ENCODE measurements at places on chromosomes 6 and 20. TPM values are rescaled to one million over a fixed set of nuclear protein-coding genes. Genes with fewer than 3 reads are reported as not detected.

Gene TNXB
- total RNA-seq = 37.5 TPM

GRCh38 chr6:34484899-34485298, 19.0 kb downstream of the PACSIN1 start:
- H3K36me3 ChIP-seq = no peaks in the 10 kb centered on the region
- no peak for DNase-seq
- H3K4me3 ChIP-seq = no peak overlapping the region

Gene OLIG3
- total RNA-seq = not detected

- no peaks in the 10 kb centered on the region for H3K4me1 ChIP-seq
- DNase-seq = no peak
- no peak overlapping the region for H3K27ac ChIP-seq
- no peaks in the 10 kb centered on the region for H3K27me3 ChIP-seq
These were observed 108.6 kb upstream of the VGLL2 start for GRCh38 chr6:117156741-117157140.

- H3K27me3 ChIP-seq = no peaks in the 10 kb centered on the region
- H3K27ac ChIP-seq = no peak overlapping the region
- H3K4me1 ChIP-seq = no peaks in the 10 kb centered on the region
- no peak overlapping the region for H3K4me3 ChIP-seq
- DNase-seq = no peak
These were observed 40.5 kb upstream of the PRIM2 start for GRCh38 chr6:57276946-57277345.

- H3K27ac ChIP-seq = no peak overlapping the region
- H3K4me3 ChIP-seq = no peak overlapping the region
- DNase-seq = no peak
- H3K4me1 ChIP-seq = peaks cover 14% of the 10 kb centered on the region
These were observed 55.0 kb downstream of the CDKAL1 start for GRCh38 chr6:20589266-20589665.

Gene IYD
- not detected for total RNA-seq

- H3K27ac ChIP-seq = no peak overlapping the region
- no peak overlapping the region for H3K4me3 ChIP-seq
- peaks cover 35% of the 10 kb centered on the region for H3K36me3 ChIP-seq
- no peak for DNase-seq
- no peaks in the 10 kb centered on the region for H3K27me3 ChIP-seq
These were observed 28.8 kb downstream of the RIOK1 start for GRCh38 chr6:7418238-7418905.

DNA sequence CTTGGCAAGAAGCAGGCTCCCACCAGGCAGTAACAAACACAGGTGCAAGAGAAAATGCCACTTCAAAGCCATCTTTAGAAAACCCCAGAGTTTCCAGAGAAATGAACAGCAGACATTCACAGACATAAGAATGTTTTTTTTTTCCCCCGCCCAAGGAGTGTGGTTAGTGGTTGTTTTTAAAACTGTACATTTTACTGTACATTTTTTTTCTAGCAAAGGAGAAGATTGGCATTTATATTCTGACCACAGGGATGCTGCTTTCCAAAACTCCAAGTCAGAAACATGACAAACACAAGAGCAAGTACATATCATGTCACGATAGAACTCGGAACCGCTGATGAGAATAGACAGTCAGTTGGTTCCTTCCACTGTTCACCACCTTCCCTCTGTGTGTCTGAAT, 197.9 kb downstream of the LRFN2 start:
- peaks cover 32% of the 10 kb centered on the region for H3K4me1 ChIP-seq
- no peak overlapping the region for H3K4me3 ChIP-seq
- DNase-seq = no peak
- no peaks in the 10 kb centered on the region for H3K27me3 ChIP-seq

DNA sequence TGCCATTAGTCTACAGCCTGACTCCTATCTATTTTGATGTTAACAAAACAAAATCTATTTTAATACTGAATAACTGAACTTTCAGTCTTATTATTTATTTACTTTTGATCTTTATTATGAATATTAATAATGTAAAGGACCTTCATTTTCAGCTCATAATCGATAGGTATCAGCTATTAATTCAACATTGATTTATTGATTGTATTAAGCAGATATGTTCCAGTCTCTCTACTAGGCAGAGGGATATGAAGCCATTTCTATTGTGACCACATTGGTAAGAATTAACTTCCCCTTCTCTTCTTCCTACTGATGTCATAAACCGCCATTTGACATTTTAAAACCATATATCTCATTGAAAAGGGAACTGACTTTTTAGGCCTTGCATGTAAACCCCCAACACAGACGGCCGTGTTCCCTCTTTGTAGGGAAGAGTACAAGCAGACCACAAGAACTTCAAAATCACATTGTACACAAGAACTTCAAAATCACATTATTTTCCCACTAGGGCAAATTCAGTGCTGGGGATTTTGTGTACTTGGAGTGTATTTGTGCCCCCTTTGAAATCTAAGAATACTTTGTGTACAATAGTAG, 69.5 kb upstream of the FABP7 start:
- H3K27me3 ChIP-seq = no peaks in the 10 kb centered on the region
- no peak for DNase-seq
- H3K36me3 ChIP-seq = no peaks in the 10 kb centered on the region
- no peak overlapping the region for H3K4me3 ChIP-seq

DNA sequence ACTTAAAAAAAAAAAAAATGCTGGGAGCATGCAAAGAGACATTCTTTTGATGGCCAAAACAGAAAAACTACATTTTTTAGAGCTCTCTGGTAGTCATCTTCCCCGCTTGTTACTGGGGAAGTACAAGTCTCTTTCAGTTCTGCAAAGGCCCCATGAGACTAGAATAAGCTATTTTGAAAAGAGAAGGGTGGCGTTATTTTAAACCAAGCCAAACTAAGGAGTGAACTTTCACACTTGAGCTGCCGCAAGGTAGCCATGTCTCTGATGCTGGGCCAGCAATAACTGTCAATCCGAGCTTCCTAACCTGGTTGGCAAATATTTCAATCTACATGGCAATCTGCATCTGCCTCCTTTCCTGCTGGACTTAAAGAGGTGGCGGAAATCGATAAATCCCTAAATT, 96.7 kb downstream of the L3MBTL3 start:
- no peak for DNase-seq
- H3K36me3 ChIP-seq = no peaks in the 10 kb centered on the region
- no peak overlapping the region for H3K27ac ChIP-seq
- H3K4me3 ChIP-seq = no peak overlapping the region
- no peaks in the 10 kb centered on the region for H3K4me1 ChIP-seq

- H3K27me3 ChIP-seq = no peaks in the 10 kb centered on the region
- no peak overlapping the region for H3K27ac ChIP-seq
- H3K4me1 ChIP-seq = no peaks in the 10 kb centered on the region
- H3K4me3 ChIP-seq = no peak overlapping the region
- H3K36me3 ChIP-seq = no peaks in the 10 kb centered on the region
These were observed 24.1 kb downstream of the FASTKD5 start for GRCh38 chr20:3135507-3136070.

Gene PPP1R3G
- 3.0 TPM for total RNA-seq

- no peaks in the 10 kb centered on the region for H3K27me3 ChIP-seq
- no peak for DNase-seq
- H3K4me1 ChIP-seq = no peaks in the 10 kb centered on the region
- H3K4me3 ChIP-seq = no peak overlapping the region
- no peaks in the 10 kb centered on the region for H3K36me3 ChIP-seq
These were observed 77.6 kb downstream of the SCML4 start for GRCh38 chr6:107746461-107747030.

GRCh38 chr20:49987015-49987867, 4.5 kb downstream of the SNAI1 start:
- H3K4me3 ChIP-seq = no peak overlapping the region
- H3K27ac ChIP-seq = no peak overlapping the region
- no peak for DNase-seq
- peaks cover 3% of the 10 kb centered on the region for H3K27me3 ChIP-seq

DNA sequence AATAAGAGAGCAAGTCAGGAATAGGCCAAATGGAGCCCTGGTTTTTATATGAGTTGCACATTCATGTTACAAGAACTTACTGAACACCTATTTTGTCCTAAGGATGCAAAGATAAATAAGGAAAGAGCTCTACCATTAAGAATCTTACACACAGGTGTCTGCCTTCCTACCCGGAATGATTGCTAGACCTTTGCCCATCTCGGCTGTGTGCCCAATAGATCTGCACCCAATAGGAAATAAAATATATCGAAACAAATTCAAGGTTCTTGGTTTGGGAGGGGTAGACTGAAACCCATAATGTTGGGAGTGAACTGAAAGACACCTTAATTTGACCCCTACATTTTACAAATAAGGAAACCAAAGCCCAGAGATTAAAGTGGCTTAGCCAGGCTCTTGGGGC, 48.9 kb downstream of the EDN1 start:
- no peak overlapping the region for H3K4me3 ChIP-seq
- H3K27me3 ChIP-seq = no peaks in the 10 kb centered on the region
- no peak for DNase-seq
- no peaks in the 10 kb centered on the region for H3K4me1 ChIP-seq
- no peak overlapping the region for H3K27ac ChIP-seq
- H3K36me3 ChIP-seq = no peaks in the 10 kb centered on the region

Gene RIMS4
- not detected for total RNA-seq

Gene LRRC1
- total RNA-seq = 23.2 TPM

DNA sequence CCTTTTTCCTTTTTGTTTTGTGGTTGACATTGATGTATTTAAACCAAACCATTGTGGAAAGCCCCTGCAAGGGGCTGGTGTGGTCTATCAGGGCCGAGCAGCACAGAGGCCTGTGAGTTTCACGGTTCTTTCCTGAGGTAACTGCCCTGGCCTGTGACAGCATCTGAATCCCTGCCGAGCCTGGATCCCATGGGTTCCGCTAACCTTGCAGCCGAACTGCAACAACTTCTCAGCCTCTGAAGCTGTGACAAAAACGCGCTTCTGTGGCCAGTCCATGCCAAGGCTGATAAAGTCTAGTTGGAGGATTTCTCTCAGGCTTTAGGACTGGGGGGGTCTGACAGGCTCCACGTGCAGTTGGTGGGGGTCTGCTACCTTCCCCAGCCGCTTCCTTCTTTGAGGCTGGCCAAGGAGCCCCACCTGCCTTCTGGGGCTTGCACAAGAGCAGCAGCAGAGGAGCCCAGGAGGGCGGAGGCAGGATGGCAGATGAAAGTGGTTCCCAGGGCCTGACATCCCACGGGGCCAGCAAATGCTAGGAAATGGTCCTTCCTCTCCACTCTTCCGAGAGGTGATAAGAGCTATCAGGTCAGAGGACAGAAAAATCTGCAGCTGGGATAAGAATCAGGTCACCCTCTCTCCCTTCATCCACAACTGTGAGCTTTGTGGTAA, 150.9 kb downstream of the PREX1 start:
- H3K36me3 ChIP-seq = no peaks in the 10 kb centered on the region
- H3K4me1 ChIP-seq = no peaks in the 10 kb centered on the region
- DNase-seq = no peak
- H3K27me3 ChIP-seq = no peaks in the 10 kb centered on the region
- H3K27ac ChIP-seq = no peak overlapping the region

- no peak overlapping the region for H3K4me3 ChIP-seq
- H3K27ac ChIP-seq = no peak overlapping the region
- DNase-seq = no peak
These were observed 25.1 kb upstream of the SLC17A3 start for GRCh38 chr6:25899123-25899522.

Gene RAMACL
- total RNA-seq = 1.4 TPM

Gene ETV7
- total RNA-seq = 2.5 TPM

DNA sequence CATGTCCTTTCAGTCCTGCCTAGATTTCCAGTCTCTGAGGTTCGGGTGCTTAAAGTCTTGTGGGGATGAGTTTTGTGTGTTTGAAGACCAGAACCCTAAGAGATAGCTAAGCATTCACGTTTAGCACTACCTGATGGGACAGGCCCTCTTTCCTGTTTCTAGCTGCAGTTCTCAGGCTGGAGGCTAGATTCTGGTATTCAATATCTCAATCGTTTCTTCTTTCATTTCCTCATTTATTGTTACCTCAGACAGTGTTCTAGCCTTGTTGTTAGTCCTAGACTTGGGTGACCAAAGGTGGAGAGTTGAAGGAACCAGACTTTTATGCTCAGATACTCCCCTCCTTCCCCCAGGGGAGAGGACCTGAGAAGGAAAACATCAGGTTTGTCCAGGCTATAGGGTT, 16.8 kb downstream of the CEP250 start:
- DNase-seq = no peak
- no peak overlapping the region for H3K27ac ChIP-seq
- peaks cover 6% of the 10 kb centered on the region for H3K4me1 ChIP-seq
- no peak overlapping the region for H3K4me3 ChIP-seq
- no peaks in the 10 kb centered on the region for H3K27me3 ChIP-seq
- H3K36me3 ChIP-seq = peaks cover 99% of the 10 kb centered on the region

GRCh38 chr6:122869437-122870024, 80.5 kb downstream of the SMPDL3A start:
- no peaks in the 10 kb centered on the region for H3K4me1 ChIP-seq
- H3K27me3 ChIP-seq = no peaks in the 10 kb centered on the region
- no peaks in the 10 kb centered on the region for H3K36me3 ChIP-seq
- no peak overlapping the region for H3K27ac ChIP-seq

GRCh38 chr6:48610846-48611245, 499.8 kb upstream of the PTCHD4 start:
- H3K27ac ChIP-seq = no peak overlapping the region
- H3K27me3 ChIP-seq = no peaks in the 10 kb centered on the region
- H3K36me3 ChIP-seq = no peaks in the 10 kb centered on the region
- no peak overlapping the region for H3K4me3 ChIP-seq

Gene GPANK1
- total RNA-seq = 13.9 TPM

Gene CYP21A2
- not detected for total RNA-seq

Gene MUCL3
- total RNA-seq = 4.2 TPM

GRCh38 chr6:151475653-151476523, 17.9 kb upstream of the CCDC170 start:
- no peak for DNase-seq
- no peak overlapping the region for H3K4me3 ChIP-seq
- H3K27me3 ChIP-seq = no peaks in the 10 kb centered on the region
- H3K36me3 ChIP-seq = no peaks in the 10 kb centered on the region

- H3K27me3 ChIP-seq = no peaks in the 10 kb centered on the region
- H3K36me3 ChIP-seq = no peaks in the 10 kb centered on the region
- no peaks in the 10 kb centered on the region for H3K4me1 ChIP-seq
- DNase-seq = no peak
These were observed 1.2 kb upstream of the GUCA1A start for GRCh38 chr6:42171813-42172581.

DNA sequence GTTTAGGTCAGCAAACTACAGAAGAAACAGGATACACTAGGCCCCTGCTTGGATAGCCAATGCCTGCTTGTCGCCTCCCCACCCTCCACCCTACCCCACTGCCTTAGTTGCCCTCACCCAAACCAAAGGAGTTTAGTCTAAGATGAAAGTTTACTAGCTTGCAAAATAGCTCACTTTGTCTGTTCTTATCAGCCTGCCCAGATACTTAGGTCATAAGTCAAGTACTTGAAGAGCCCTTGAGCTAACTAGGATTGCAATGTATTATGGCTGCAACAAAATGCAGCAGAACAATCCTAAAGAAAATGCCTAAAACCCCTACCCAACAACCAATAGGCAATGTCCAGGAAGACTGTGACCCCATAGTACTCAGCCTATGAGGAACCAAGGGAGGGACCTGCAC, 7.3 kb upstream of the ENTPD6 start:
- no peaks in the 10 kb centered on the region for H3K4me1 ChIP-seq
- no peak for DNase-seq
- no peak overlapping the region for H3K27ac ChIP-seq

Gene TGM3
- total RNA-seq = 1,413 TPM

- no peak overlapping the region for H3K4me3 ChIP-seq
- DNase-seq = no peak
- H3K27ac ChIP-seq = no peak overlapping the region
- peaks cover 8% of the 10 kb centered on the region for H3K4me1 ChIP-seq
- H3K36me3 ChIP-seq = no peaks in the 10 kb centered on the region
These were observed 4.9 kb downstream of the CHD6 start for GRCh38 chr20:41613321-41613720.

Gene DDAH2
- total RNA-seq = 29.5 TPM

GRCh38 chr6:63418741-63419140, 99.0 kb upstream of the LGSN start:
- H3K4me1 ChIP-seq = no peaks in the 10 kb centered on the region
- no peaks in the 10 kb centered on the region for H3K36me3 ChIP-seq
- no peak for DNase-seq
- H3K27me3 ChIP-seq = no peaks in the 10 kb centered on the region
- no peak overlapping the region for H3K4me3 ChIP-seq

Data from esophagus squamous epithelium (tissue), 5 donors.